Activated T-helper 9 cell treated with anti-CD3 and anti-CD28 coated beads, Interleukin-2, amount 50 U/mL, for 16 hours (primary cell): ENCODE measurements at places on chromosomes 2 and 18.

DNA sequence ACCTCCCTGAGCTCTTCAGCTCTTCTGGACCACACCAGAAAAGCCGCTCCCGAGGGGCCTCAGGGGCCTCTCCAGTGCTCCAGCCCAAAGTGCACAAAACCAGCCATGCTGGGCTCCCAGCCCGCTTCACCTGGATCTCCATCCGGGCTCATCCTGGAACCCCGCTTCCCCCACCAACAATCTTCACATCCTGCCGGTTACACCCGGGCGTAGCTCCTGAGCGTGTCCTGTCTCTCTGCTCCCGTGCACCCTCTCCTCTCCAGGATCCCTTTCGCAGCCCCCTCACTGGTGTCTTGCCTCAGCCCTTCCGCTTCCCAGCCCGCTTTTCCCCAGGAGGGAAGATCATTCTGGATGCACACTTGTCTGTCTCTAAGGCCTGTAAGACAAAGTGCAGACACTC lies 123.7 kb upstream of the GLI2 start:
- DNase-seq: no peak

DNA sequence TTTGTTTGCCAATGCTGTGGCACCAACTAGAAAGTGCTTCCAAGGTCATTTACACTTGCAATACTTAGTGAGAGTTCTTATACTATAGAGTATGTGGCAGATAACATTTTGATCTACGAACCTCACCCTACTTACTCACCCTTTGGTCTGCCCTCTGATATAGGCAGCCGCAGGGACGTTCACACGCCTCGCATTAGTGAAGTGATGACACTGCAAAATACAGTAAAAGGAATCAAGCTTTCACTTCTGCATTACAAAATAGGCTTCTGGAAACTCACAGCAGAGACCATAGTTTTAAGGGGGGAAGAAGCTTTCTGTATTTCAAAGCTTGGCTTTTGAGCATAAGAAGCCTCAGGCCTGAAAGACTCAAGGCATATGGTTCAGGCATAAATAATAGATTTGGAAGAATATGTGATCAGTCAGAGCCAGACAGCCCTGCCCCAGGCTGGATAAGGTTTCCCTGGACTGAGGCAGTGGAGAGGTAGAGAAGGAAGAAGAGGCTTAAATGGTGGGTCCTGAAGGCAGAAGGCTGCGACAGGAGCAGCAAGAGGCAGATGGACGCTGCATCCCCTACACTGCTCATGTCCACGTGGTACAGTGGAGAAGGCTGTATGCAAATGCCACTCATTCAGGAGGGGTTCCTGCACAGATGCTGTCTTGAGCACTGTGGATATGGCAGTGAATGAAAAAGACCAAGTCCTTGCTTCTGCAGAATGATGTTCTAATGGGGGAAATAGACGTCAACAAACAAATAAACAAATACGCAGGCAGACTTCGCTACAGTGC lies 63.1 kb downstream of the FECH start:
- DNase-seq: no peak

DNA sequence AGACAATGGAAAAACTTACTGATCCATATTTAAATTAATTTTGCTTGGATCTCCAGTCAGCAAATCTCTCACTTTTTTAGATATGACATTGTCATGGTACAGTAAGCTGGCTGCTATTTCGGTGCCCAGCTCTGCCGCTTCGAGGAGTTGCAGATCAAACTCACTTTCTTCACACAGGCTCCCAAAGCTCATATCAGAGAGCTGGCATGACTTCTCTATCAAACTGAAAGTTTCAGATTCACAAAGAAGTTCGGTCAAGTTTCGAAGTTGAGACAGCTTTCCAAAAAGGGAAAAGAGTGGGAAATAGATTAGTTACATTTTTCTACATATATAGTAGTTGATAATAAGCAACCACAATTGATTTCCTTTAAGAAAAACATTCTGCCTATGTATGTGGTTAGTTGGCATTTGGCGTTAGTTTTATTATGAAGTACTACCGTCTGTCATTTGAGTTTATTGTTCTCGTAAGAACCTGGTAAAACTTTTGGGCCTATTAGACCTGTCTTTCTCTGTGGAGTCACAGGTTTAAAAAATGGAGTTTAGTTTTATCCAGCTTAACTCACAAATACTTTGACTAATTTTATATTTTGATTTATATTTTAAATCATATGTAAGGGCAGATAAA lies 118.8 kb downstream of the ABCA12 start:
- DNase-seq: no peak

DNA sequence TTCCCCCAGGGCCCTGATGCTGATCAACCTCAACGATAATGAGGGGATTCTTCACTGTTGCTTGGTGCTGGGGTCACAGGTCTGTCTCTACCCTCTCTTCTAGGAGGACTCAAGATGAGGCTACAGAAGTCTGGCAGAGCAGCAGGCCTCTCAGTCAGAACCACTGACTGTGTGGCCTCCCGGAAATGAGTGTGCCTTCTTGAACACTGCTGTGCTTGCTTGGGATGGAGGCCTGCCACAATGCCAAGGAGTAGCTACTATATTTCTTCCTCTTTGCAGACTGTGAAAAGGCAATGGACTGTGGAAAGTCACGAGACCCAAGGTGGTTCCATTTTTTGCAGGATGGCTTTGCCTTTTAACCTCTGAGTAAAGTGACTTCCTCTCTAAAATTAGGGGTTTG lies 5.8 kb upstream of the HOXD1 start:
- no peak for DNase-seq

GRCh38 chr2:169765523-169765922 lies 31.9 kb downstream of the KLHL23 start:
- DNase-seq: no peak

GRCh38 chr18:41644466-41644865 lies 310.6 kb upstream of the PIK3C3 start:
- DNase-seq: no peak

GRCh38 chr2:15619938-15620337 lies 28.3 kb downstream of the DDX1 start:
- no peak for DNase-seq

GRCh38 chr2:121409966-121410365 lies 120.7 kb upstream of the RNU4ATAC start:
- no peak for DNase-seq

DNA sequence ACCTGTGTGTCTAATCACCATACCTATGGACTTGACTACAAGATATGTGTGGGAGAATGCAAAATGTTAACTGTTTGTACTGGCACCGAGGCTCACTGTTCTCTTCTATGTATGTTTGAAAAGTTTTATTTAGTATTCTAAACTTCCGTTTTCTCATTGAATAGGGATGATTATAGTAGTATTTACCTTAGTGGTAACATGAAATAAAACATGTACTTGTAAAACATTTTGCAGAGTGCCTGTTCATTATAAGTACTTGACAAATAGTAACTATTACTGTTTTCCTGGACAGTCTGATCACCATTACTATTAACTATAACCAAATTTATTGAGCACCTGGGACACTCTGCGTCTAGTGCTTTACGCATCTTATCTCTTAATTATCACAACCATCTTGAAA lies 24.8 kb downstream of the DDX1 start:
- DNase-seq: no peak

DNA sequence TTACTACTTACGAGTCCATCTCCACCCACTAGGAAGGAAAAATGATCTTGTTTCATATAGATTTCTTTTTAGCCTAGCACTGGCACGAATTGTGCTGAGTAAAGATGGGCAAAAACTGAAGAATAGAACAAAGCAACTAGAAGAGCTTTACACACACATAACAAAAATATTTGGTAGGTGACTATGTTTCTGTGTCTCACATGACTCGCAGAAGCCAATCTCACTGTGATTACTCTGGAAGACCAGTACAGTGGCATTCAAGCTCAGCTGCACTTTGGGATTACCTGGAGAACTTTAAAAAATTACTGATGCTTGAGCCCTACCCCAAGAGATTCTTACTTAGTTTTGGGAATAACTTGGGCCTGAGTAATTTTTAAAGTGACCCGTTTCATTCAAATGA lies 378.7 kb downstream of the METTL4 start:
- no peak for DNase-seq

DNA sequence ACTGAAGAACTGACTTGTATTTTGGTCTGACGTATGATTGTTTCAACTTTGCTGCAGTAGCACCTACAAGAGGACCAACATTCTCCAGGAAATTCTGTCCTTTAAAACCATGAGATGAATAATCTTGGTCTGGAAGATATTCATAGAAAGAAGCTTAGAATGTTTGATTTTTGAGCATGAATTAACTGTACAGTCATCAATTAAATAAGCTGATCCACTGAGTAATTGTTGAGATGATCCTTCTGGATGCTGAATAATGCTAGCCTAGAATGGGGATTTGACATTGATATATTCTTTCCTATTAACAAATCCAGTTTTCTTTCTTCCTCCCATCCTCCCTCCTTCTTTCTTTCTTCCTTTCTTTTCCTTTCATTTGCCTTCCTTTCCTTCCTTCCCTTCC lies 39.0 kb upstream of the CDK5R2 start:
- no peak for DNase-seq

- DNase-seq: no peak
Measured at GRCh38 chr2:218878926-218879761, 1.5 kb upstream of the WNT10A start.

- DNase-seq: no peak
Measured at GRCh38 chr18:44743631-44744030, 62.9 kb downstream of the SETBP1 start.

- DNase-seq: peak; percentile 58
Measured at GRCh38 chr2:30706534-30707303, 100.5 kb downstream of the CAPN13 start.

DNA sequence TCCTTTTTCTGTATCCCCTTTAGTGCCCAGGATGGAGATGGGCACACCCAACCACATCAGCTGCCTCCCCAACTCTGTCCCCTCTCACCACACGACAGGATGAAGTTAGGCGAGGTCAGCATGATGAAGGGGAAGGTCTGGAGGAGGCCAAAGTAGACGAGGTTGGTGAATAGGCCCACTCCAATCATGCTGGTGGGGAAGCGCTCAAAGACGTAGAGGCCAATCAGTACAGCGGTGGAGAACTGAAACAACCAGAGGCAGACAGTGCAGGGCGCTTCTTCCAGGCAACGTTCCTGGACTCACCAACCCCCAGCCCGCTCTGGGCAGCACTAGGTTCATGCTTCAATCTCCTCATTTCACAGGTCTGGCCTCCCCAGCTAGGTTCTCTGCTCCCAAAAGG lies 2.9 kb downstream of the TEX261 start:
- no peak for DNase-seq

DNA sequence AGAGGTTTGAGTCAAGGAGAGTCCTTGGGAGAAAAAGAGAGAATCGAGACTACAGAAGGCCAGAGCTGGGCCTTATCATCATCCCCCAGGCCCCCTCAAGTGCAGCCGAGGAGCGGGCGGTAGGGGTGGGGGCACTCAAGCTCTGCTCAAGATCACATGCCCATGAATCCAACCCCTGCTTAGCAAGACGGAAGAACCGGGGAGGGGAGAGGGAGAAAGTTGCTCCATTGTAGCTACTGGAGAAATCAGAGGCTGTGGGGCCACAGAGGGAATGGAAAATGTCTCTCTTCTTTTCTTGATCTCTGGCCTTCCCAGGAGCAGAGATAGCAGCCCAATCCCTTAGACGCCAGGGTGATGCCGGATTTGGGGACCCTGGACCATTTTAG lies 14.6 kb downstream of the SLC4A3 start:
- no peak for DNase-seq

GRCh38 chr2:120438301-120439066 lies 92.5 kb downstream of the INHBB start:
- no peak for DNase-seq

- no peak for DNase-seq
Measured at GRCh38 chr2:27857417-27858172, 32.6 kb downstream of the RBKS start.

DNA sequence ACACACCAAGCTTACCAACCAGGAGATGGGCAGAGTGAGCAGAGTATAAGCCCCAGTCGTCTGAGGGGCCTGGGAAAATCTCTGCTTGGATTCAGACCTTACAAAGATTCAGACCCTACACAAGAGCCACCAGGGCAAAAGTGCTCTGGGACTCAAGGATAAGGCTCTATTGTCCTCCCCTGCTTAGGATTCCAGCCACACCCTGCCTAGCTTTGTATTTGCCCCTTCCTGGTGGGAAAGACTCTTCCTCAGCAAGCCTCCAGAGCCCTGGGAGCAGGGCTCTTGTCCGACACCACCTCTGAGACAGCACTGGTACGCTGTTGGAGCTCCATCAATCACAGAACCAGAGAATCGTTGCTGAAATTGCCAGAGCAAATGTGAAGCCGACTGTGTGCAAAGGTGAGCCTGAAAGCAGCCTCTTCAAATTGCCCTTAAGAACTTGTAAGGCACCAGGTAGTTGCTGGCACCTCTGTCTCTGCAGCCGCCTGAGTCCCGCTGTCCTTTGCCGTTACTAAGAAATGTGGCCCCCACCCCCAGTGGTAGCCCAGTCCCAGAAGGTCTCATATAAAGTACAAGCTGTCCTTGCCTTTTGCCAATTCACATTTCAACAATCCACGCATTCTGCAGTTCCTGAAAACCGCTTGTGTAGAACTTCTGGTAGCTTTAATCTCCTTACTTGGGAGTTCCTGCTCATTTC lies 148.7 kb downstream of the CTIF start:
- DNase-seq: no peak
